NCI-H2107 (cell line): ENCODE measurements at places on chromosomes 7 and 10.

DNA sequence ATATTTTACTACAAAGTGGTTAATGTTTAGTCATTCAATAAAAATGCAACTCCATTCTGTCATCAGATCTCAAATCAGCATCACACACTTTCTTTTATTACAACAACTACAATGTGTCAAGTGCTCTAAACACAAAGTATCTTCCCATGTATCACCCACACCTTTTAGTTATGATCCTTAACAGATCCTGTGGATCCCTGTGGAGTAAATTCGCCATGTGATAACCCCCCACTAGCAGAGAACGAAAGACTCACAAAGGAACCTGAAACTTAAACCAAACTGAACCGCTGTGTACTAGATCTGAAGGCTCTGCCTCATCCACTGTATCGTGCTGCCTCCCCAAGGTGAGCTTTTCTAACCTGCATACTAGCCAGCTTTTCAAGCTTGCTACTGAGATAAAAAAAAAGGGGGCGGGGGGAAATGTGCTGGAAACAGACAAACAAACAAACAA, 1.7 kb downstream of the DPY19L1 start:
- DNase-seq = peak; percentile 35

GRCh38 chr7:26007510-26007909, 144.5 kb upstream of the NFE2L3 start:
- no peak for DNase-seq

GRCh38 chr10:72126184-72126871, 38.0 kb upstream of the SPOCK2 start:
- DNase-seq = no peak

- no peak for DNase-seq
These were observed 300.2 kb downstream of the NEBL start for GRCh38 chr10:20596911-20597310.

DNA sequence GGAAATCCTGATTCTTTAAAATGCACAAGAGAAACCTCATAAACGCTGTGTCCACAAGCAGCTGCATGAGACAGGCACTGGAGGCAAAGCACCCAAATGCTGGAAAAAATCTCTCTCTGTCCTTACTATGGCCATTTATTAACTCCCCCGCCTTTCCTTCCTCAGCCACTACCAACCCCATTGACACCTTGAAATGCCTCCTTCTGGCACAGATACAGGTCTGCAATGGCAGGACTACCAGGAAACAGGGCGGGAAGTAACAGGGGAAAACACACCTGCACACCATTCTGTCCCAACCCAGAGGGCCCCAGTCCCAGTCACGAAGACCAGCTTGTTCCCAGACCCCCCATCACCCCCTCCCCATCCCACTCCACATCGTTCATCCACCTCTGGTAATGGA, 224.3 kb downstream of the PARD3 start:
- no peak for DNase-seq
